NCI-H1930 (cell line): ENCODE measurements at places on chromosomes 7 and 10.

GRCh38 chr7:101308245-101309085 lies 13.1 kb downstream of the IFT22 start:
- DNase-seq = no peak

- no peak for DNase-seq
These were observed 45.9 kb downstream of the ASZ1 start for GRCh38 chr7:117381362-117381761.

GRCh38 chr10:103803941-103804340 lies 51.4 kb downstream of the SH3PXD2A start:
- DNase-seq = no peak

DNA sequence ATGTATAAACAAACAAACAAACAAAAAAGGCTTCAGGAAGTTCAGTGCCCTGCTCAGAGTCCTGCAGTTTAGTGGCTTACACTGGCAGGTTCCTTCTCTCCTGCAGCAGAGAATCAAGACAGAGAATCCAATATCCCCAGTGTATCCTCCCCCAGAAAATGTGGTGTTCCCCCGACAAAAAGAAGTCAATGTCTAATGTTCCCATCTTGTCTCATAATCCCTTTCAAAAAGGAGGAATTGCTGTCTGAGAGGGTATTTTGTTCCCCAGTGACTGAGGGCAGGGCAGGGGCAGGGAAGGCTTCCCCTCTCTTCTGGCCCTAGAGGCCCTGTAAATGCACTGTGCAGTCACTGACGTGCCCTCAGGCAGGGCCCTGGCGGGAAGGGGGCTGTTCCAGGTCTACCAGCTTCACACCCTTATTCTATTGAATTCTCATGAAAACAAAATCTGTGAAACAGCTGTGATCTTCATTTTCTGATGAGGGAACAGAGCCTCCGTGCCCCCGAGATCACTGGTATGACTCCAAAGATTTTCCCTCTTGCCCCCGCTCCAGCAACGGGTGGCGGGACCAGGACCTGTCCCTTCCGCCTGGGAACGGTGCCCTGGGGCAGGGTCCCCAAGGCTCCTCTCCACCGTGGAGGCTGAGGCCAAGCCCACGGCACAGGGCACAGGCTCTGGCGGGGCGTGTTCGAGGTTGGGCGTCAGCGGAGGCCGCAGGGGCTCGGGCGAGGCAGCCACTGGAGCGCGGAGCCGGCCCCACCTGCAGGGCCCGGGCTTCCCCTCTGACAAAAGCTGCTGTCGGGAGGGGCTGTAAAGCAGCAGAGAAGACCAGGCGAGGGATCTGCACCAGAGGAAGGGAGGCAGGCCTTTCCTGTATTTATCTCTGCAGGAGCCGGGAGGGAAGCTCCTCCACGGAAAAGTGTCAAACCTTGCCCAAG lies 13.4 kb upstream of the WDFY4 start:
- no peak for DNase-seq

DNA sequence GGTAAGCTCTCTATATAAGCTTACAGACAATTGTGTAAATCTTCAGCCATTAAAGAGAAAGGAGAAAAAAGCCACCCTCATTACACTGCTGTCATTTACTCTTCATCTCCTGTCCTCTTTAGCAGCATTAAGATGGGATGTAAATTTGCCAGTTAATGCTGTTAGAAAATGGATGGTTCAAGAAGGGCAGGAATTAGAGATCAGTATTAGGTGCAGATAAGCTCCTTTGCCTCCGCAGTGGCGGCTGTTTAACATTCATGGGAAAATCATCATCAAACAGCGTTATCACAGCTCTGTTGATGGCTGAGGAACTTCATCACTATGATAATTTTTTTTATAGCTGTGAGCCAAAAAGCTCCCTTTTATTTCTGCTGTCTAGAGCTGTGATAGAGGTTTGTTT lies 61.8 kb upstream of the FAM204A start:
- DNase-seq = no peak

- DNase-seq = no peak
These were observed 1355.2 kb downstream of the XPNPEP1 start for GRCh38 chr10:108567899-108568752.
